ENCODE measurements at places on chromosomes 6 and 20.
A peak's percentile ranks its signal among the peaks of the same experiment; 100 is the strongest.

DNA sequence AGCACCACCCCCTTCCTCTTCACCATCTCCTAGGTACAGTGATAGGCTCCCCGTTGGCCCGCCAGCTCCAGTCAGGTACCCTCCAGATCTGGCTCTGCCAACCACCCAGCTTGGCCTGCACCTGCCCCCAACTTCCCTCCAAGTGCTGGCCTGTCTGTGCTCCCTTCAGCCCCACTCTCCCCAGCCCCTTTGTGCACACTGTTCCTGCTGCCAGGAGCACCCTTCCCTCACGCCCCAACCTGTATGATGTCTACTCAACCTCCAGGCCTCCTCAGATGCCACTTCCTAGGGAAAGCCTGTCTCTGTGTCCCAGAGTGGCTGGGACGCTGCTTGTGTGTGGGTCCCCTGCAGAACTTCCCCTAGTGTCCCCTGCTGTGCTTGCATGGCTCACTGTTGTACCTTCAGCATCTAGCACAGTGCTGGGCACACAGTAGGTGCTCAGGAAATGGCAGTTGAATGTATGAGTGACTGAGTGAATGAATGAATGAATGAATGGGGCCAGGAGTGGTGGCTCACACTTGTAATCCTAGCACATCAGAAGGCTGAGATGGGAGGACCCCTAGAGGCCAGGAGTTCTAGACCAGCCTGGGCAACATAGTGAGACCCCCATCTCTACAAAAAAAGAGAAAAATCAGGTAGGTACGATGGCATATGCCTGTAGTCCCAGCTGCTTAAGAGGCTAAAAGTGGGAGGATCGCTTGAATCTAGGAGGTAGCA is 3.0 kb downstream of the ZBP1 start:
- no peak for DNase-seq

DNA sequence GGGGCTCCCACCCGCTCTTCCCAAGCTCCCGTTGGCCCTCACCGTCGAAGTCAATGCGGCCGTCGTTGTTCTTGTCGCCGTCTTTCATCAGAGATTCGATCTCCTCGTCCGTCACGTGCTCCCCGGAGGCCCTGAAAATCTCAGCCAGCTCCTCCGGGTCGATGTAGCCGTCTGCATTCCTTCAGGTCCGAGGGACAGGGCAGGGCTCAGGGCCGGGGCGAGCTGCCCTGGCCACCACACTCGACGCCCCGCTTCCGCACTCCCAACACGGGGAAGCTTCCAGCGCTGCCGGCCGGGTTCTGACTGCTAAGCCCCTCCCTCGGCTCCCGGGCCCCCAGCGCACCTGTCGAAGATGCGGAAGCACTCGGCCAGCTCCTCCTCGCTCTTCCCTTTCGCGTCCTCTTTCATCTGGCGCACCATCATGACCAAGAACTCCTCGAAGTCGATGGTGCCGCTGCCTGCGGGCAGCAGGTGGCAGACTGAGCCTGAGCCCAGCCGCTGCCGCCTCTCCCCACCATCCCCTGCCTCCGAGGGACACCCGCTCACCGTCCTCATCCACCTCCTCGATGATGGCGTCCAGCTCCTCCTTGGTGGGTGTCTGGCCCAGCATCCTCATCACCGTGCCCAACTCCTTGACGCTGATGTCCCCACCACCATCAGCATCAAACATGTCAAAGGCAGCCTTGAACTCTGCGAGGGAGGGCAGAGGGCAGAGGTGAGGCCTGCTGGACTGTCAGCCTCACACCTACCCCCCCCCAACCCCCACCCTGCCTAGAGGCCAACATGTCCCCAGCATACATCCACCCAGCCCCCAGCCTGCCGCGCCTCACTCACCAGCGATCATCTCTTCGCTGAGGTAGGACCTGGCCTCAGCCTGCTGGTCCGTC is 2.9 kb downstream of the TNNC2 start:
- DNase-seq: peak; percentile 33

GRCh38 chr6:7252390-7252789 is 60.6 kb downstream of the SSR1 start:
- no peak for DNase-seq

- DNase-seq: no peak
These were observed 215.8 kb downstream of the UTRN start for GRCh38 chr6:144500892-144501291.

- DNase-seq: no peak
These were observed 10.2 kb downstream of the SULF2 start for GRCh38 chr20:47775039-47775438.

- no peak for DNase-seq
These were observed 584 bp downstream of the PTK7 start for GRCh38 chr6:43076464-43077332.

DNA sequence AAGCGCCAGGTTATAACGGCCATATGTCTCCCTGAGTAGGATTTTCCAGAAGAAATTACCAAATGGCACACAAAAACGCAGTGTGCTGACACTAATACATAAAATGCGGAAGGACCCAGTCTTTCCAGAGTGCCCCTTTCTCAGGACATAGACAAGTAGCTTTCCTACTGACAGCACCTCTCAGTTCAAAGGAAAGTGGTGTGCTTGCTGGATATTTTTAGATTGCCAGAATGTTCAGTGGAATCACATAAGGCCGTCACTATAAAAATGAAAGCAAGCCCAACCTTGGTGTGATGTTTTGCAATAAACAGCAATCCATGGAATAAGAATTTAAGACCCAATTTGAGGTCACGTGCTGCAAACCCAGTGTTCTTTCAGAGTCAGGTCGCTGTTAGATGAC is 135.5 kb upstream of the AGPAT4 start:
- no peak for DNase-seq

- no peak for DNase-seq
These were observed 40.0 kb upstream of the ANKRD60 start for GRCh38 chr20:58268421-58268821.

GRCh38 chr20:49395183-49395582 is 87.3 kb downstream of the KCNB1 start:
- DNase-seq: no peak

DNA sequence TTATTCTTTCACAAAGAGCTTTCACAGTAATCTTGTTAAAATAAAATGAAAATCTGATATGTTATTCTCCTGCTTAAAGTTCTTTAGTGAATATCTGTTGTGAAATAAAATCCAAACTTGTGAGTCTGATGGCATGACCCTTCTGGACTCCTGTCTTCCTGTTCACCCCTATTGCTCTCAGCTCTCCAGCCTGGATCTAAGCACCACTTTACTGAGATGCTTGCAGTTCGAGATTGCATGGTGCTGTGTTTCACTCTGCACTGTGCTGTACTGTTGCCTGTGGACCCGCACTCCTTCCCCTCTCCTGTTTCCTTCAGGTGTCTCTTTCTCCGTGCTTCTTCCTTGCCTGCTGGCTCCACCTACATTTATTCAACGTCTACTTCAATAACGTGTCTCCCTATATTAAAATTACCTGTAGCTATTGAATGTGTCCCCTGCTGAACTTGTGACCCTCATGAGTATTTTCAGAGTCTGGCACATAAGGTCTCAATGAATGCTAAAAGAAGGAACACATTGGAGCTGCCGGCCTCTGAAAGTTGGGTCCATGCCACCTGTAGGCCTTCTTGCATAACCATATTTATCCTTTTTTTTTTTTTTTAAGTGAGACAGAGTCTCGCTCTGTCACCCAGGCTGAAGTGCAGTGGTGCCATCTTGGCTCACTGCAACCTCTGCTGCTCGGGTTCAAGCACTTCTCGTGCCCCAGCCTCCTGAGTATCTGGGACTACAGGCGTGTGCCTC is 100.1 kb downstream of the ARID1B start:
- DNase-seq: no peak

- no peak for DNase-seq
These were observed 55.4 kb downstream of the CHMP4B start for GRCh38 chr20:33866398-33867100.

DNA sequence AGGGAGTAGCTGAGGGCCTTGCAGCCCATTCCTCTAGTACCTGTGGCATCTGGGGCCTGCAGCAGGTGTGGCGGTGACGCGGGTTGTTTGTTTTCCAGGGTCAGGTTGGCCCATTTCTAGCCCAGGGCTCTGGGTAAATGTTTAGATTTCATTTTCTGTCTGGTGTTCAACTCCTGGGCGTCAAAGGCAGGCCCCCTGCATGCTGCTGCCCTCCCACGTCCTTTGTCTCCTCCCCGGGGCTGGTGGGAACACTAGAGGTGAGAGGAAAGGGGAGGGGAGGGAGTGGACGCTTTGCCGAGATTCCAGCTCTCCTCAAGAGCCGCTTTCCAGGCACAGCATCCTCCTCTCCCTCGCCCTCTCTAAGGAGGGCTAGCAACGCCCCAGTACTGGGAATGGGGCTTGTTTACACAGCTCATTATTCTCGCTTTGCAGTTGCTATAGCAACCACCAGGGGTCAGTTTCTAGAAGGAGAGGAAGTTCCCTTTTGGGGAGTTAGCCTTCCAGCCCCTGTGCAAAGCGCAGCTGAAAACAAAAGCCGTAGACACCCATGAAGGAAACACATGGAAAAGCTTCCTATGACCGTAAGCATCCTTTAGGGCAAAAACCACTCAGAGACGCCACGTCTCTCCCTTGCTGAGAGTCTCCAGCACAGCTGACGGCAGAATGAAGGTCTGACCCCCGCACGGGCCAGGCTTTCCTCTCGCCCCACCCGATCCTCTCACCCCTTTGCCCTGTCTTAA is 170.6 kb downstream of the LY86 start:
- DNase-seq: peak; percentile 50

- DNase-seq: no peak
These were observed 11.0 kb downstream of the C6orf118 start for GRCh38 chr6:165298402-165298801.

- DNase-seq: no peak
These were observed 86.6 kb upstream of the TOP1 start for GRCh38 chr20:40942006-40942405.

GRCh38 chr6:131628726-131629125 is 684 bp upstream of the MED23 start:
- DNase-seq: no peak

DNA sequence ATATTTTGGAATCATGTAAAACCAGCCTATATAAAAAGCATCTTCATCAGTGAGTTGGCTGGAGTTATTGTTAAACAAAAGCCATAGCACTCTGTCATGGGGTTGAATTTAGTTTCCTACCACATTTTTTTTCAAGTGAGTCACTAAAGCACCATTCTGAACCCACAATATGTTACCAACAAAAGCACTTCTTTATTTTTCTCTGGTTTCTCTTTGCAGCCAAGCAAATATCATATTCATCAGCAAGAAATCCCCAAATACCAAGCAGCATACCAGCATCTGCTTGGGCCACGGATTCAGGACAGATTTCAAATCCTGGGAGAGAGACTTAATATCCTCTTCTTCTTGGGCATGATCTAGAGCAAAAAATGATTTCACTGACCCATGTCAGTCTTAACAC is 441.4 kb downstream of the BCKDHB start:
- DNase-seq: peak; percentile 11

DNA sequence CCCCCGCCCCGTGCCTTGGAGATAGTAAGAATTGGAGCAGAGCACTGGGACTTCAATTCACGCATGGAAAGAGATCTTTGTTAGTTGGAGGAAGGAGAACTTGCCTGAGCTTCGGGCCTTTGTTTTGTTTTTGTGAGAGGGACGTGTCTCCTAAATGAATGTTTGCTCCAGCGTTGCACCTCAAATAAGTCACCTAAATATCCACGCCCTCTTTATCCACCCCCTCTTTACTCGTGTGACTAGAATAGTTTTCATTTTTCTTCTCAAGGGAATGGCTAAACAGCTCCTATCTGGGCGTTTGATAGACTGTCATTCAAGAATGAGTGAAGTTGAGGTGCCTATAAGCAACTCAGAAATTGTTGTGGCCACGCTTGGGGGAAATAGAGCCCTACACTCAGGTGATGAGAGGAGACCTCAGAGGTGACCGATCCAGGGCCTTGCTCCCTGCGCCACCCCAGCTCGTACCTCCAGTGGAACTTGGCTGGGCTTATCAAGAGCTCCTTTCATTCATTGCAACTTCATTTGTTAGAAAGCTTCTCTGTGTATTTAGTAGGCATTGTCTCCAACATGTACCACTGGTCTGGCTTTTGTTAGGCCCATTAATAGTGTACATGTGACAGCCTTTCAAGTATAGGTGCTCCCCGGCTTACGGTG is 861 bp downstream of the PCMTD2 start:
- DNase-seq: no peak

DNA sequence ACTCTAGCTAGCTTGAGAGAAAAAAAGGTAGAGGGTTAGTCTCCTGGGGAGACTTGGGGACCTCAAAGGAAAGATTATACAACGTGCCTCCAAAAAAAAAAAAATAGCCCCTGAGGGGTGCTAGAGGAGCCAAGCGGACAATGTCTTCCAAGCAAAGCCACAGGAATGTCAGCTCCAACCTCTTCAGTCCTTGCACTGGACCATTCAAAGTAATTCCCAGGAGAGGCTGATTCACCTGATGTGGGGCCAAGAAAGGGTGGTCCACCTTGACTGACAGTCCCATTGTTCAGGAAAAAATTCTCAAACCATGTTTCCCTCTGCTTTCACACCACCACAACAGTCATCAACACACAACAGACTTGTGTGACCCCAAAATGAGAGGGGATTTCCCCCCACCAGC is 30.7 kb downstream of the ASIP start:
- DNase-seq: peak; percentile 59

DNA sequence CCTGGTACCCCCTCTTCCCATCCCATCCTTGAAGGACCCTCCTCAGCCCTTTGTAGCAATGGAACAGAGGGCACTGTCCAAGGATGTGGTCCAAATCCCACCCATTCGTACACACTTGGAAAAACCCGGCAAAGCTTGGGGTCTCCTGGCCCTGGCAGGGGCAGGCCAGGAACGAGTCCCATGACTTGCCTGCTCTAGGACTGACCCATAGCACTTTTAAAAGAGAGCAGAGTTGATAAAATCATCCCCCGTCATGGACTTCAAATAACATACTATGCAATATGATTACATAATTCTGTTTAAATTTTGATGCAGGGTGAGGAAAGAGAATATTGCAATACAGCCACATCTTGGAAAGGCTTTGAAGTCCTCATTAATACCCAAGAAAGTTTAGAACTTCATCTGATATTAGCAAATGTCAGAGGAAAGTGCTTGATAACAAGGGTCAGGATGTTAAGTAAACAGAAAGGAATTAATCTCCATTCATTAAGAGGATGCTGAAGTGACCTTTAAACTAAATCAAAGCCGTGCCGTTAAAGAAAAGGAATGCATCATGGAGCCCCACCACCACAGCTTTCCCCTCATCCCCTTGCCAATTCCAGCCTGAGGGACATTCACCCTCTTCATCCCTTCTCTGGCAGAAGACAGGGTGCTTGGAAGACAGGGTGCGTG is 60.7 kb upstream of the NXT1 start:
- DNase-seq: no peak

DNA sequence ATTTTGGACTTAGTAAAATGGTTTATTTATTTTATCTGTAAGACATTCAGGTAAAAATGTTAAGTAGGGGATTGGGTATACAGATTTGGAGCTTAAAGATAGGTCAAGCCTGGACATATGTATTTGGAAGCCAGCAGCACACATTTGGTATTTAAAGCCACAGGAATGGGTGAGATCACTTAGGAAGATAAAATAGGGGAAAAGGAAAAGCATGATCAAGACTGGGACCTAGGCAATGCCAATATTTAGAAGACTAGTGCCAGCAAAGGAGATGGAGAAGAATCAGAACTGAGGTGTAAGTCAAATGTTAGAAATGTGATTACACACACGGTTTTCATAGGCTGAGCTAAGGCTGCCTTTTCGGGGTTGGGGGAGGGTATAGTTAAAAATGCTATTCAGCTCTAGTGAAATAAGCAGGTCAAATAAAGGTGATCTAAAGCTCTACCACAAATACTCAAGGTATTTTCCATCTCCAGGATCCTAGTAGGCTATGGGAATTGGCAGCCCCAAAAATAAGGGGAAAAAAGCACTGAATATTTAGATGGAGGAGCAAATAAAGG is 20.6 kb downstream of the SLC2A12 start:
- peak; percentile 24 for DNase-seq
